GM04503 (cell line): ENCODE measurements at places on chromosomes 4 and X.

GRCh38 chr4:92104506-92104905 lies 199.3 kb upstream of the GRID2 start:
- no peak for DNase-seq

DNA sequence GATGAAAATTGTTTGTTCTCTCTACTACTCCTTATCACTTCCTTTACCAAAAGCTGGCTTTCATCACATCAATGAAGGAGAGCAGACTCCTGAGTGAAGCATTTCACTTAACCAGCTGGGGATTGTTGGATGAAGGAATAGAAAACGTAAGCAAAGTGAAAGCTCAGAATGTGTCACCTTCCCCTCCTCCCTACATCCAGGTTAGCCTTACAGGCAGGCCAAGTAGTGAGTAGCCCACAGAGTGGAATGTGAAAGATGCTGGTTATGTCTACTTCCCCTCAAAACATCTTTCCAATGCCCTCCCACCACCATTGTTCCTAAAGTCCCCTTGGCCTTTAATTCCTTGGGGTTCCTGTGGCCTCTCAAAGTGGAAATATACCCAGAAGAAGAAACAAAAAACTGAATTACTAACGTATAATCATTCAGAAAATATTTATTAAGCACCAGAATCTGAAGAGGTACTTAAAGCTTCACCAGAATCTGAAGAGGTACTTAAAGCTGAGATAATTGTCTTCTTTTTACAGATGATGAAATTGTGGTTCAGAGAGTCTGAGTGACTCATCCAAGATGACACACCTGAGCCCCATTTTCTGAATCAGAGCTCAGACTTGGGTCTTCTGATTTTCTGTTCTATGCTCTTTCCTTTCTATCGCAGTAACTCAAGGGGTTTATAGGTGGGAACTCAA lies 6.5 kb downstream of the P2RY4 start:
- no peak for DNase-seq

GRCh38 chr4:105605493-105605892 lies 53.1 kb downstream of the ARHGEF38 start:
- DNase-seq, result peak; percentile 7

GRCh38 chr4:7398104-7398423 lies 36.7 kb downstream of the PSAPL1 start:
- DNase-seq, result no peak

DNA sequence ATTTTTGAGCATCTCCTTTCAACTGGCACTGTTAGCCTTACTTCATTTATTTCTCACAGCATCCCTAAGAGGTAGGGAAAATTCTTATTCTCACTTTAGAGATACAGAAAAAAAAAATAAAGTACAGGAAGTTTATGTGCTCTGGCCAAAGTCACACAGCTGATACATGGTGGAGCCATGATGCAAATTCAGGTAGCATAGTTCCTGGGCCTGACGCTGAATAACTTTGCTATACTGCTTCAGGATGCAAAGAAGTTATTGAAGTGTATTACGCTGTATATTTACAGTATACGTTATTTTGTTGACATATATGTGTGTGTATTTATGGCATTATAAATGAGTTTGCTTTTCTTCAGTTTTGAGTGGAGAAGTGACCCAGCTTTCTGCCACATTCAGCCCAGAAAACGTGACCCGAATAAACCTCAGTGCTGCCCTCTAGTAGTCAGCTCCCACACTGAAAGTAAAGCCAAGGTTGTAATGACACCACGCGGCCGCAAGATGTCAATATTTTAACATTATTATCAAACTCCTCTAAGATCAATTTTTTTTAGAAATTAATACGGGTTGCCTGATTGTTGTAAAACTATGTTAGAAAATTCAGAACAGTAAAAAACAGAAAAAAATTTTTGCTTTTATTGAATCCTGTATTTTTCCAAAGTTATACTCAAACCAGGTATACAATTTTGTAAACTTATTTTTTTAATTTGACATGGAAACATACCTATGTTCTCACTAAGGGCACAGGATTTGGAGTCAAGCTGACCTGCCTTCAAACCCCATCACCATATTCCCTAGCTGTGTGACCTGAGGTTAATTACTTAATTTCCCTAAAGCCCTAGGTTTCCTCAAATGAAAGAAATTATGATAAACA lies 3.8 kb upstream of the GUCY2F start:
- DNase-seq, result peak; percentile 19

GRCh38 chr4:158282252-158282651 lies 72.0 kb downstream of the TMEM144 start:
- no peak for DNase-seq
